Fibroblast of gingiva (primary cell): ENCODE measurements at places on chromosomes 13 and 19.

DNA sequence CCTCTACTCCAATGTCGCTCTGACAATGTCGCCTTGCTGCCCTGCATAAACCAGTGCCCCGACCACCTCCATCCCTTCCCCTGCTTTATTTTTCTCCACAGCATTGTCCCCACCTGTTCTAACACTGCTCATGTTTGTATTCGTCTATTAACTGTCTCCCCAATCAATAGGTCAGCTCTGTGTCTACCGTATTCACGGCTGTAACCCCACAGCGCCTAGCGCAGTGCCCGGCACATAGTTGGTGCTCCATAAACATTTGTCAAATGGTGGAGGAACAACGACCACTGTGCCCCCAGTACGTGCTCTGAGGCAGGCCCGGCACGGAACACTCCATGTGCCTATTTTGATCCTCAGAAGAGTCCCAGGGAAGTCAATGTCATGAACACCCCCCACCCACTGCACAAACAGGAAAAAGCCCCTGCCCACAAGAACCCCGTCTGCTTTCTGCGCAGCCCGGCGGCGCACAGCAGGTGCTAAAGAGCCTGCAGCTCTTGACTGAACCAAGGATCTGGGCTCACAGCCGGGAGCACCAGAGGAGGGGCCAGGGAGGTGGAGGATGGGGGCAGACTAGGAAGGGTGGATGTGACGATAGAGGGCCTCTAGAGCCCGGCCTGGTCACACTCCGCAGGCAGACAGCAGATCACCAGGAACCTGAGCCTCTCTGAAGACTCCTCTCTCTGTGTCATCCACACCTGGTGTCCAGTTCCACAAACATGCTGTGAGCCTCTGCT is 1.8 kb upstream of the CEACAM16 start:
- DNase-seq = no peak

- DNase-seq = no peak
Measured at GRCh38 chr13:83883061-83883523, 818 bp upstream of the SLITRK1 start.

GRCh38 chr19:14150770-14151661 is 14.6 kb upstream of the ASF1B start:
- DNase-seq = no peak

DNA sequence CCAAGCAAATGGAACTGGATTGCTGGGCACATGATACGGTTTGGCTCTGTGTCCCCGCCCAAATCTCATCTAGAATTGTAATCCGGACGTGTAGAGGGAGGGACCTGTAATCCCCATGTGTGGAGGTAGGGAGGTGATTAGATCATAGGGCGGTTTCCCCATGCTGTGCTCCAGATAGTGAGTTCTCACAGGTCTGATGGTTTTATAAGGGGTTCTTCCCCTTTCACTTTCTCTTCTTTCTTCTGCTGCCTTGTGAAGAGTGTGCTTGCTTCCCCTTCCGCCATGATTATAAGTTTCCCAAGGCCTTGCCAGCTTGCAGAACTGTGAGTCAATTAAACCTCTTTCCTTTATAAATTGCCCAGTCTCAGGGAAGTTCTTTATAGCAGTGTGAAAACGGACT is 32.6 kb upstream of the MTIF3 start:
- DNase-seq = no peak

DNA sequence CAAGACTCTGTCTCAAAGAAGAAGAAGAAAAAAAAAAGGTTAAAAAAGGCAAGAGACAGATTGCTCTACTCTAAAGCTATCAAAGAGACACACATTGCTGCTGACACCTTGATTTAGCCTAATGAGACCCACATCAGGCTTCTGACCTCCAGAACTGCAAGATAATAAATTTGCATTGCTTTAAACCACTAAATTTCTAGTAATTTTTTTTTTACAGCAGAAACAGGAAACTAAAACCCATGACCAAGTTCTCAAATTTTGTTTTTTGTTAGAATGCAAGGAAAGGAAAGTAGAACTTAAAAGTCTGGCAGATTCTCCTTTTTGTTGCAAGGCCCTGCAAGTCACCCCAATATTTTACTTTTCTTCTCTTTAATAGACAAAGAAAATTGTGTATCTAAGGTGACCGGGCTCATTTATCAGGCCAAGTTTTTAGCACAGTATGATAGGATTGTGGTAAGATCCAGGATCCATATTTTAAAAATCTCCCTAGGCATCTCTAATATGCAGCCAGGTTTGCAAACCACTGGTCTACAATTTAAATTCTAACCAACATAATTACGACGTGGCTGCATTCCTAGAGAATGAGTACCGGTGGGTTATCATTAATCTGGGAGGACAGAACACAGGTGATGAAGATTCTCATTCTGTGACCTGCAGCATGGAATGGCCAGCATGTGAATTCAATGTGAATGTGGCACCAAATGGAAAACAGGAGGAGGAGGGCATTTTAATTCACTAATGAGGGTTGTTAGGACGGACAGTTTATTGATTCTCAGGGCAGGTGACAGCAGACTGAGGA is 56.7 kb upstream of the MED4 start:
- DNase-seq = no peak

DNA sequence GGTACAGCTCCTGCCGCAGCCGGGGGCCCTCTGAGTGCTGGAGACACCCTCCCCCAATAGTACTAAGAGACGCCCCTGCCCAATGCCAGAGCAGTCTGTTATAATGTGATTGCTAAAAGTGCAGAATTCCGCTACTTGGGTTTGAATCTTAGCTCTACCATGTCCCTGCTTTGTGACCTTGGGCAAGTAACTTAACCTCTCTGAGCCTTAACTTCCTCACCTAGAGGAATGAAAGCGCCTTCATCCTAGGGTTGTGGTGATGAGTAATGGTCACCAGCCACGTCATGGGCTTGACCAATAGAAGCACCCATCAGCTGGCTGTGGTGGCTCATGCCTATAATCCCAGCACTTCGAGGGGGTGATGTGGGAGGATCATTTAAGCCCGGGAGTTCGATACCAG is 6.5 kb downstream of the PLEKHG2 start:
- no peak for DNase-seq

GRCh38 chr13:71814806-71815360 is 52.1 kb downstream of the DACH1 start:
- DNase-seq = no peak

GRCh38 chr13:47598340-47598911 is 402.6 kb downstream of the SUCLA2 start:
- no peak for DNase-seq

DNA sequence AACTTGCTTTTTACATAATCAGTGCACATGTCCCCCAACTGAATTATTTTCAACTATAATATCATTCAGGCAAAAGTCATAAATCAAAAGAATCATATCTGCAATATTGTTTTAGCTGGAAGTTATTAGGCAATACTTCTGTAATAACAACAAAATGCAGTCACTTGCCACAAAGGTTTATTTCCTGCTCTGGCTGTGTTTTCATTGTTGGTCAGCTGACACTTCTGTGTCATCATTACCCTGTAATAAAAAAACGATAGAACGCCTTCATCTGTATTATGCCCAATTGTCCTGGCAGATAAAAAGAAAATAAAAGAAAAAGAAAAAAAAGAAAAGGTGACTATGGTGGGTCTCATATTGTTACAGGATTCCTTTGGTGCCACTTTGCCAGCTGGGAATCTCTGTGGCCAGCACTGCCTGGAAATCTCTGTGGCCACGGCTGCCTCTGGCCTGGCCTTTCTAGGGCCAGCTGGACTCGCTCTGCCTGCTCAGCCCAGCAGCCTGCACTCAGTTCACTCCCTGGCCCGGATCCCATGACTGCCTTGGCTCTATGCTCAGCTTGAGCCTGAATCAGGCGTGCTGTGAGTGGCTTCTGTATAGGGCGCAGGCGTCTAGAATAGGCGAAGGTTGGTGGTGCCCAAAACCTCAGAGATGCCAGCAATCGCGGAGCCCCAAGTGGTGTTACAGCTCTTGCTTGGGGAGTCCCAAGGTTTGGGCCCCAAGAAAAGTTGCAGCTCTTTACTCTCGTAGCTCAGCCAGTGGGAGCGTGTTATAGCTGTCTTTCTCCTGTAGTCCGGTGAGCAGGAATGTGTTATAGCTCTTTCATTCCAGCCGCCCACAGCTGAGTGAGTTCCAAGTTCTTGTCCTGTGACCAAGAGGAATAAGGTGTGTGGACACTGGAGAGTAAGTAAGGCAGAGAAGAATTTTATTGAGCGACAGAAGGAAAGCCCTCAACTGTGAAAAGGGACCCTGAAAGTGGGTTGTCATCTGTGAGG is 1227.1 kb downstream of the SLITRK1 start:
- DNase-seq = peak; percentile 83

DNA sequence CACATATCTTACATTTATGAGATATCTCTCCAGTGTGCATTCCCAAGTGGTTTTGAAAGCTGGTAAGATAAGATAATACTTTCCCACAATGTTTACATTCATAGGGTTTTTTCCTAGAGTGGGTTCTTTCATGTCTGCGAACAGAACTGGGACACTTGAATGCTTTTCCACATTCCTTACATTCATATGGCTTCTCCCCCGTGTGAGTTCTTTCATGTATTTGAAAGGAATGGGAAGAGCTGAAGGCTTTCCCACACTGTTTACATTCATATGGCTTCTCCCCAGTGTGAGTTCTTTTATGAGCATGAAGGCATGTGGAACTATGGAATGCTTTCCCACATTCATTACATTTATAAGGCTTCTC is 19.7 kb downstream of the ZNF433 start:
- no peak for DNase-seq

GRCh38 chr19:52307275-52307674 is 10.3 kb downstream of the ZNF480 start:
- DNase-seq = peak; percentile 17

DNA sequence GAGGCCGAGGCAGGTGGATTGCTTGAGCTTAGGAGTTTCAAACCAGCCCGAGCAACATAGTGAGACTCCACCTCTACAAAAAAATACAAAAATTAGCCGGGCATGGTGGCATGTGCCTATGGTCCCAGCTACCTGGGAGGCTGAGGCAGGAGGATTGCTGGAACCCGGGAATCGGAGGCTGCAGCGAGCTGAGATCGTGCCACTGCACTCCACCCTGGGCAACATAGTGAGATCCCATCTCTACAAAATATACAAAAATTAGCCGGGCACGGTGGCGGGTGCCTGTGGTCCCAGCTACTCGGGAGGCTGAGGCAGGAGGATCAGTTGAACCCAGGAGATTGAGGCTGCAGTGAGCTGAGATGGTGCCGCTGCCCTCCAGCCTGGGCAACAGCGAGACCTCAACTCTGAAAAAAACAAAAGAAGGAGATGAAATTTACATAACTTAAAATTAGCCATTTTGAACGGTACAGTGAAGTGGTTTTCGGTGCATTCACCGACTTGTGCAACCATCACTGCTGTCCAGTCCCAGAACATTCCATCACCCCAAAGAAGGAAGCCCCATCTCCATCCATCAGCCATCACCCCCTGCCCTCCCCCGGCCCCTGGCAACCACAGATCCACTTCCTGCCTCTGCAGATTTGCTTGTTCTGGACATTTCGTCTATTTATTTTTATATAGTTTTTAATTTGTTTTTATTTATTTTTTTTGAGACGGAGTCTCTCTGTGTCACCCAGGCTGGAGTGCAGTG is 1.6 kb upstream of the AZU1 start:
- DNase-seq = no peak

DNA sequence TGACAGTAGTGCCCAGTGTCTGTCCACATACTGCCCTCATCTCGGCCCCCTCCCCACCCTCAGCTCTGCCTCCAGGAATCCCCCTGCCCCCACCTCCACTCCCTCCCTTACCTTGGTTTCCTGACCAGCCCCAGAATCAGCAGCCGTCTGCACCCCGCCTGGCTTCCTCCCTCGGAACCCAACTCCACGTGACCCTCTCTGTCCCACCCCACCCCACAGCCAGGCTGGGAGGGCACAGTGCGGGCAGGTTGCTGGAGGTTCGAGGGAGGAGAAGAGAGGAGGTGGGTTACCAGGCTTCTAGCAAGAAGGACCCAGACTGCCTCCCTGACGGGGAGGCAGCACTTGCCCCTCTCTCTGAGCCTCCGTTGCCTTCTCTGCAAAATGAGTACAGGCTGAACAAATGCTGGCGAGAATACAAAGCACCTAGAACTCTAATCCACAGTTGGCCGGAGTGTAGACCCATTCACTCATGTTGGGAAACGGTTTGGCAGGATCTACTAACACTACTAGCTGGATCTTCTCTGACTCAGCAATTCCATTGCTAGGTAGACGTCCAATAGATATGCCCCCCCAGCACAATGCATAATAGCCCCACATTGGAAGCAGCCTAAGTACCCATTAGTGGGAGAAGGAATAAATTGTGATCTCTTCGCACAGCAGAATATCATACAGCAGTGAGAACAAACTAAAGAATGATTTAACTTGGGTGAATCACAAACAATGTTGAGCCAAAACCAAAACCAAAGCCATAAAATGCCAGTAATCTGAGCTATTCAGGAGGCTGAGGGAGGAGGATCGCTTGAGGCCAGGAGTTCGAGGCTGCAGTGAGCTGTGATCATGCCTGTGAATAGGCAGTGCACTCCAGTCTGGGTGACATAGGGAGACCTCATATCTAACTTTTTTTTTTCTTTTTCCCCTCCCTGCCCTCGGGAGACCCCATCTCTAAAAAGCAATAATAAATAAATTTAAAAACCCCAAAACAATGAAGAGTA is at the start of gene RASAL3:
RASAL3 (minus strand) TSS at position 151 of the 992 bp plus-strand sequence. CDS start 186 bp downstream, outside the sequence.
- no peak for DNase-seq
